Psoas muscle (tissue), 8 donors: ENCODE measurements at places on chromosomes 11 and 22.

GRCh38 chr11:3684129-3684818 is 13.1 kb upstream of the CHRNA10 start:
- no peak for DNase-seq

- no peak for DNase-seq
Measured at GRCh38 chr11:130999086-130999485, 82.8 kb upstream of the SNX19 start.

- no peak for DNase-seq
Measured at GRCh38 chr11:6402061-6402470, 11.8 kb downstream of the SMPD1 start.

DNA sequence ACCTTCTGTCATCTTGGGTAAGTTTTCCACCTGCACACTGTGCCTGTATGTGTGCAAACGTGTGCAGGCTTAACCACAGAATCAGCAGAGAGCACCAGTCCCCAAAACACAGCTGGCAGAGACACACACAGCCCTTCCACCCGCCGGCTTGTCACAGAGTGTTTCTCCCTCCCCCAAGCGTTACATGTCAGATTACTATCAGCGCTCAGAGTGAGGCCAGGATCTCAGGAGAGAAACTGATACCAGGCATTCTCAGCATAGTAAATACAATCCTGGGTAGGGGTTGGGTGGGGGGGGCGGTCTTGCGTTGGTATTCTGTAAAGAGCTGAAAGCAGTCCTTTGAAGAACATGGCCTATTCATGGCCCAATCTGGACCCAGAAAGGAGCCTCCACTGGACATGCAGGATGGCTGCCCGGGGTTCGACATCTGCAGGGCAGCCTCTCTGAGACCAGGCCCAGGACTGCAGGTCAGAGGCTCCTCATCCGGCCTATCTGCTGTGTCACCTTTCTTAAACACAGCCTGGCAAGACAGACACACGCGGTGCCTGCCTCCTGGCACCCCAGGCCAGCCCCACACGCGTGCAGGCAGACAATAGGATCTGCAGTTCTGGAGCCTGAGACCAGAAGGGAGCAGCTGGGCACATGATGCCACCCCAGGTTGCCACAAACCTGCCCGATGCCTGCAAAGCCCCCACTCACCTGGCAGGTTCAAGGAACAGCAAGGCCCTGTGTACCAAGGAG is 1.7 kb downstream of the OSBPL5 start:
- peak; percentile 17 for DNase-seq

GRCh38 chr22:17576470-17576869 is 13.2 kb downstream of the SLC25A18 start:
- peak; percentile 46 for DNase-seq

GRCh38 chr11:6170226-6170625 is at the start of gene OR52B2:
Gene OR52B2 (minus strand): TSS chr11:6170326. CDS start chr11:6170326, 0 bp downstream.
- no peak for DNase-seq
